Hindlimb muscle (tissue), 1 donor: ENCODE measurements at places on chromosomes 3 and 15. TPM values are rescaled to one million over a fixed set of nuclear protein-coding genes. Genes with fewer than 3 reads are reported as not detected.

DNA sequence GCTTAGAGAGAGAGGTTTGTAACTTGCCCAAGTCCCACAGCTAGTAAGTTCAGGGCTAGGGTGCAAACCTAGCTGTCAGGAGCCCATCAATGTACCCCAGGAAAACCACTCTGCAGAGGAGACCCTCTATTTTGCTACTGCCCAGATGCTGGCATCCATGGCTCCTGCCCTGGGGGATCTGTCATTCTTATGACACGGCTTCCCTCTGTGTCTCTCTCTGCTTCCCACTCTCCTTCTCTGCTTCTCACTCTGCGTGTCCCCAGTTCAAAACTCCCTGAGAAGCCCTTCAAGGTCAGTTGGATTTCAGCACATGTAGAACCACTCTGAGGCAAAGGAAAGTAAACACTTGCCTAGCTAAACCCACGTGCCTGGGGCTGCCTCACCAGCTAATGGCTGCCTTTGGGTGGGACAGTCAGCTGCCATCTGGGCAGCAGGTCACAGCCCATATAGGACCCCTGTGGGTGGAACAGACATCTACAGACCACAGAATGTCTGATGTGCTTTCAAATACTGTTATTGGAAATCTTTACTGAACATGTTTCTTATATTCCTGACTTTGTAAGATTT, 29.4 kb upstream of the SLCO2A1 start:
- DNase-seq: no peak

- no peak for DNase-seq
Observed at GRCh38 chr3:191366675-191367074, 36.3 kb upstream of the UTS2B start.

DNA sequence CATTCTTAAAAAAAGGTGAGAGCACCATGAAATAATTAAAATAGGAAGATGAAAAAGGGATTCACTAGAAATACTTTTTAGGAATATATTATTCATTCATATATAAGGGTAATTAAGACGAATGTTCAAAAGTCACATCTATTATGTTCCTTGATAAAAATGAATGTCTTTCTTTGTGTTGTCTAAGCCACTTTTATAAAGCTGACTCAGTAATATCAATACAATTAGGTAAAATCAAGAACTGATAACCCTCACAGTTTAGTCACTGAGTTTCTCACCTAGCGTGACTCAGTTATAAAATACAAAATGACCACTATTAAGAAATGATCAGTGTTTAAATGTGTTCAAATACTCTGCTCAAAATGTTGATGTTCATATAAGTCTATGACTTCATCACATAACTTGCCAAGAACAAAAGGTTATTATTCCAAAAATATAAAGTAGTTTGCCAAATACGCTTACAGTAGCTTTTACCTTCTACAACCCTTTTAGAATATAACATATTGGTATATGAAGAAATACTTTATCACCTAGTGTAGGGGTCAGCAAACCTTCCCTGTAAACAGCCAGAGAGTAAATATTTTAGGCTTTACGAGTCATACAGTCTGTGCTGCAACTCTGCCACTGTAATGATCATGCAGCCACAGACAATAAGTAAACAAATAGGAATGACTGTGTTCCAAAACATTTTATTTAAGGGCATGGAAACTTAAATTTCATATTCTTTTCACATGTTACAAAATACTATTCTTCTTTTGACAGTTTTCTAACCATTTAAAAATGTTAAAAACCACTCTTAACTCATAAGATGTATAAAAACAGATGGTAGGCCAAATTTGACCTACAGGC, 369.8 kb downstream of the TBC1D5 start:
- DNase-seq: peak; percentile 10

DNA sequence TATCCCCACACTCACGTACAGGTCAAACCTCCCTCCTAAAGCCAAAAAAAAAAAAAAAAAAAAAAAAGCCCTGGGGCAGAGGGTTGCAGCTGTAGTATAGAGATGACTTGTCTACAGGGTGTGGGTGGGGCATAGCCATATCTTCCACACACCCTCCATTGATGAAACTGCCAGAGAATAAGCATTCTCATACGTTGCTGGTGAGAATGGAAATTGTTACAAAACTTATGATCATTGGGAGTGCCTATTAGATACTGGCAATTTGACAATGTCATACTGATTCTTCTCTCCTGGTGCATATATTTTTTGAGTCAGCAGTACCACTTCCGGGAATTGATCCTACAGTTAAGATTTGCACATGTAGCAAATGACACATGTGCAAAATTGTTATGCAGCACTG, 11.0 kb upstream of the CTNNB1 start:
- DNase-seq: no peak

The LYZL4 gene
- polyA plus RNA-seq: not detected

GRCh38 chr3:34533451-34533850, 735.0 kb downstream of the PDCD6IP start:
- peak; percentile 19 for DNase-seq

- DNase-seq: no peak
Observed at GRCh38 chr15:62124176-62124972, 40.7 kb downstream of the C2CD4B start.

- no peak for DNase-seq
Observed at GRCh38 chr15:96218623-96219455, 111.7 kb upstream of the NR2F2 start.

GRCh38 chr15:51342227-51342999, 958 bp downstream of the GLDN start:
- no peak for DNase-seq

The TMEM62 gene
- 9.4 TPM for polyA plus RNA-seq

The SERPINI2 gene
- polyA plus RNA-seq: 0.36 TPM

The NRROS gene
- polyA plus RNA-seq: 5.7 TPM

- DNase-seq: no peak
Observed at GRCh38 chr3:123349201-123349535, 99.7 kb downstream of the ADCY5 start.

- DNase-seq: no peak
Observed at GRCh38 chr3:42149975-42150374, 58.8 kb downstream of the TRAK1 start.

DNA sequence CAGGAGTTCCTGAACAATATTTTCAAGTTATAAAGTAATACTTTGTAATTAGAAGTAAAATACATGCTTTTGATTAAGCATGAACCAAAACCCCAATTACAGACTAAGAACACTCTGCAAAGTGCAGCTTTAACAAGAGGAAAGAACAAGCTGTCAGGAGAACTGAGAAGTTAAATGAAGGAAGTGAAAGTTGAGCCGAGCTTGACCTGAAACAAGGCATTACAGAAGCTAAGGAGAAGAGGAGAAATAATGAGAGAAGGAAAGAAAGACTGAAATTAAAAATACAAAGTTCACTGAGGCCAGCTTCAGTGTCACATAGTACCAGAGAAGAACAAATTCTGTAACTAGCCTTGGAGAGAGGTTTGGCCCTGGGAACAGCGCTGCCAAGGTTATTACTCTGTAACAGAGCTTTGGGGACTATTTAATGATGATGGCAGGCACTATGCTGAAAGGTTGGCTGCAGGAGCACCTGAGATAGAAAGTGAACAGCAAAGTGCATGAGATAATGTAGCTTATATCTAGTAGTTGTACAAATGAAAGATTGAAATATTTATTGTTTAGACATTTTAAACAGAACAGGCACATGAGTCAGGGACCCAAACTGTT, 241.9 kb upstream of the PEX5L start:
- no peak for DNase-seq

The MAGEL2 gene
- 21.3 TPM for polyA plus RNA-seq

DNA sequence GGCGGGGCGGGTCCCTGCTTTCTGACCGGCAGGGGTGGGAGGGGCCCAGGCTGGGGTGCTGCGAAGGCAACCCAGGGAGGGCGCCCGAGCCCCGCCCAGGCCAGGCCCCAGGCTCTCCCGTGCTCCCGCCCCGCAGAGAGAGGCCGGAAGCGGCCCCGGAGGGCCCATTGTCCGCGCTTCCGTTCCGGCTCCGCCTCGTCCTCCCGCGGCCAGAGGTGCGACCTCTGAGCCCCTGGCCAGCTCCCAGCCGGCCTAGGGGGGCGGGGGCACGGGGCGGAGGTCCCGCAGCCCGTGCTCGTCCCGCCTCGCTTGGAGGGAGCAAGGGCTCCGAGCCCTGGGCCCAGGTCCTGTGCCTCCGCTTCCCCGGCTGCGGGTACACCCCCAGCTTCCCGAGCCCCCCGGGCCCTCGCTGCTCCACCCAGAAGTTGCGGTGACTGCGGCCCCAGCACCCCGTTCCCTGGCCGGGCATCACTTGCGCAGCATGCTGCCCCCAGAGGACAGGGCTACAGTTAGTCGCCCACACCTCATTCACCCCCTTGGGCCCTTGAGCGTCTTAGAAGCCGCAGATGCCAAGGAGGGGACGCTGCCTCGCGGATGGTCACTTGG, 20.4 kb upstream of the PLXND1 start:
- peak; percentile 75 for DNase-seq

DNA sequence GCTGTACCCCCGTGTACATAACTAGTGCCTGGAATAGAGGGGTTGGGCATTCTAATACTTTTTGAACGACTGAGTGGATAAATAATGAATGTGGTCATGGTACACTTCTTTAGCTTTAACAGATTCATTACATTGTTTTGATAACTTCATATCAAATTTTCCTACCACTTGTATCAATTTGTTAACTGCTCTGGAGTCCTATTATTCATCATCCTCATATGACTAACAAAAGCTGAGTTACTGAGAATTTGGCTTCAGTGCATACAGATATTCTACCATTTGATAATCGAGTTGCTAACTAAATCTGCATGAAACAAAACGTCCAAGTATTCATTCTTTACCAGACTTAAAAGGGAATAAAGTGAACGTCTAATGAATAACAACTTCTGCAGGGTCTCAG, 31.7 kb downstream of the FRMD5 start:
- no peak for DNase-seq

The COLQ gene
- 17.8 TPM for polyA plus RNA-seq

The CIDEC gene
- polyA plus RNA-seq: 2.7 TPM

DNA sequence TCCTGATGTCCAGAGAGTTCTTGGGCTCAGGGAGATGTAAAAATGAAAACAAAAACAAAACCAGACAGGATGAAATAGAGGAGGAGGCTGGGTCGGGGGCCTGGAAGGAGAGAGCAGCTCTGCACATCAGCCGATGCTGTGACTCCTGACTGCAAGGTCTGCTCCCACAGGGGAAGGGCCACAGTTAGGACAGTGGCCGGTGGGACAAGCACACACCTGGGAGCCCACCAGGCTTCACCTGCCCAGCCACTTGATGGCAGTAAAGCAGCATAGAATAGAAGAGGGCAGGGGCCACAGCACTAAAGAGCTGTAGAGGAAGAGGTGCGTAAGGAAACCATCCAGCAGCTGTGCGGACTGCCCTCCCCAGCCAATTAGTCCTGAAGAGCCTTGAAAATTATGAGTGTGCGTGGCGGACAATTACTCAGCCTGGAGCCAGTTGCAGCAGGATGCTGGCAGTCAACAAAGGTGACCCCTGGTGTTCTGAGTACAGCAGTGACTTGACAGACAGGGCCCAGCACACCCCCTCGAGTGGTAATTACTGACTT, 29.8 kb downstream of the ALS2CL start:
- DNase-seq: peak; percentile 21

The TIMMDC1 gene
- polyA plus RNA-seq: 70.1 TPM

The DUOXA2 gene
- not detected for polyA plus RNA-seq

The FEZF2 gene
- not detected for polyA plus RNA-seq

DNA sequence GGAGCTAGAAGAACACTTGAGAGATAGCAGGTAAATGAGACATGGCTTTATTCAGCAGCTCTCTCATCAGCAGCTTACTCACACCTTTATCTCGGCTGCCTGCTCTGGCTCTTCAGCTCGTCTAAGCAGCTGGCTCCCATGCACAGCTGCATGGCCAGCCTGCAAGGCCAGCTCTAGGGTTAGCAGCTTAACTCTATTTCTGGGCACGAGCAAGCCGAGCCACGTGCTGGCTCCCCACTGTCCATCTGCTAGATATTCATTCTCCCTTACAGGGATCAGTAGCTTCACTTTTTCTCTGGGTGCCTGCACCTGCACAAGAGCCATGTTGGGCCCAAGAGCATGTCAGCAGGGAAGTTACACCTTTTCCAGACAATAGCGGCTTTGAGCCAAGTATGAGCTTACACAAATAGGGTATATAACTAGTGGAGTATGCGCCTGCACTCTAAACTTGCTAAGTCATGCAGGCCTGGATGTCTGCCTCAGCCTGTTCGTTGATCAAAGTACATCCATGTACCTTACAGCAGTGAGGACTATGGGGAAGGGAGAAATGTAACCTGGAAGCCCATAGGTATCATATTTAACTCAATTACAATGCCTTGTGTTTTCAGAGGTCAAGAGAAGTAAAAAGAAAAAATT, 174.9 kb upstream of the SNTN start:
- DNase-seq: no peak

The ACKR4 gene
- 0.76 TPM for polyA plus RNA-seq

DNA sequence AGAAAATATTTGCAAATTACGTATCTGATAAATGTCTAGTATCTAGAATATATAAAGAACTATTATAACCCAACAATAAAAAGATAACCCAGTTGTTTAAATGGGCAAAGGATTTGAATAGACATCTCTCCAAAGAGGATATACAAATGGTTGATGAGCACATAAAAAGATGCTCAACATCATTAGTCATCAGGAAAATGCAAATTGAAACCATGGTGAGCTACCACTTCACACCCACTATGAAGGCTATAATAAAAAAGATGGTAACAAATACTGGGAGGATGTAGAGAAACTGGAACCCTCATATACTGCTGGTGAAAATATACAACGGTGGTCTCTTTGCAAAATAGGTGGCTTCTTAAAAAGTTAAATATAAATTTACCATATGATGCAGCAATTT, 28.0 kb downstream of the RAD51 start:
- DNase-seq: no peak

- DNase-seq: peak; percentile 80
Observed at GRCh38 chr3:9932843-9933560, 632 bp upstream of the CRELD1 start.

DNA sequence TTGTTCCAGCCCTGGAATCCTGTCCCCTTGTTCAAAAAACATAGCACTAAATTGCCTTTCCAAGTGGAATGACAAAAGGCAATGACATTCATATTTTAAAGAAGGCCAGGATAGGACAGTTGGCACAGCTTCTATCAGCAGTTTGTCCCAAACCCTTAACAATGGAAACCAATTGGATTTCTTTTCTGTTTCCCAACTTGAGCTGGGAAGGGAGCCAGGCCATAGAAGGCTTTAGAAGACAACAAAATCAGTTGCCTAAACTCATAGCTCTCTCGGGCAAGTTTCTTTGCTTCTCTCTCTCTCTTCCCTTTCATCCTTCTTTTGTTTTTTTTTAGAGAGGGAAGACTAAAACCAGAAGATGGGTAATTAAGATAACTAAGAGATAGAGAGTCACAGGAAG, 227.7 kb upstream of the TPRG1 start:
- DNase-seq: no peak
